Stomach (tissue), 19 donors: ENCODE measurements at places on chromosomes 6 and 20.
A peak's percentile ranks its signal among the peaks of the same experiment; 100 is the strongest.

DNA sequence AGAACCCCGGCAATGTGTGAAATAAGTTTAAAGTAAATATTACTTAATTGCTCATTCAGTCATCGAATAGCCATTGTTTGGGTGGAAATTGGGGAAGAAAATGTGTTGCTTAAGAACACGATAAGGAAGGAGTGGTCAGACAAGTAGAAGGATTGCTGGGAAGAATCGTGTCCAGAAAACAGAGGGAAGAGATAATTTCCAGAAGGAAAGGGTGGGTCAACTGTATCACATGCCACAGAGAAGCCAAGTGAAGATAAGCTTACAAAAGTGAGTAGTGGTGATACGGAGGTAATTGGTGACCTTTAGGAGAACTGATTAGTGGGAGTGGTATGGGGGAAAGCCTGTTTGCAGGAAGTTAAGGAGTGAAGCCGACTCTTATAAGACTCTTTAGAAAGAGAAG is 306.2 kb downstream of the SOX4 start:
- no peak for DNase-seq

DNA sequence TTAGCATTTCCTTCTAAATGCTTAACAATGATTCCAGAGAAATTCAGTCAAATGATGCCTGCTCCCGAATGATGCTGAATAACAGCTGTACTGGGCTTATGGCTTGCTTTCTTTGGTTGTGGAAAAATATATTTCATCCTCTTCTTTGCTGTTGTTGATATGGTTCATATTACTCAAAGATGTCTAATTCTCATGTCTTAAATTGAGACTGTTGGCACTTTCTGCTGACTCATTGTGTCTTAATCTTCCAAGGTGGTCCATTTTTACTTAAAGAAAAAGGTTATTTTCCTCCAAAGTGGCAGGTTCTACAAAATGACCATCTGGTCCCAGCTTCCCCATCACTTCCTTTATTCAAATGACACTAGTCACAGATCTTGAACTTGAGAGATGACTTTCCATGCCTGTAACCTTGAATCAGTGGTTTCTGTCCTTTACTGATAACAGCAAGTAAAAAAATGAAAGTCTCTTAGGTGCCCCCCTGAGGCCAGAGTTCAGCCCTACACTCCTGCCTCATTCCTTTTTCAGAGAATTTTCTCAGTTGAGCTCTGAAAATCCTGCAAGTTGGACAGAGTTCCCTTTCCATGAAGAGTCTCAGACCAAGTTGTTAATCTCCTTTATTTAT is 6.9 kb downstream of the SNAP25 start:
- no peak for DNase-seq

- no peak for DNase-seq
Observed at GRCh38 chr6:159324596-159324995, 155.4 kb downstream of the FNDC1 start.

GRCh38 chr6:50608421-50608820 is 104.9 kb upstream of the TFAP2D start:
- DNase-seq, result no peak

DNA sequence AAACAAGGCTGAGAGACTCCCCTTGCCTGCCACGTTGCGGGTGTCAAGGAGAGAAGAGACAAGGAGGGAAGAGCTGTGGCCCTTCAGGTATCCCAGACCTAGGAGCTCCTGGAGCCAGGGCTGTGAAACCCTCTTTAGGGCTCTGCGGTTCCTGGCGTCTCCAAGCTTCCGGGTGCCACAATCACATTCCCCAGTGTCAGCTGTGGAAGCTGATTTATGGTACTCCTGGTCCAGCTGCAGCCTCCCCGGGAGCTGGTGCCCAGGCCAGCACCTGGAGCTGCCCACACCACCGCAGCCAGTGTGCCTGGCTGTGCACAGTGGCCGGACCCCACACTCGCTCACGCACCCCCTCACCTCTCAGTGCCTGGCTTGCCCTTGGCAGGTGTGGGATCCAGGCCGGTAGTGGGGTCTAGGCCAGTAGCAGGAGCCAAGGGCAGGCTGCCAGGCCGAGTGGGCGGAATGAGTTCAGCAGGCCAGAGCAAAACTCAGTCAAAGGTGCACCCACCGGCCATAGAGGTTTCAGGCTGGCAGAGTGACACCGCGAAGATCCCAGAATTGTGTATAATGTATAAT is 58.9 kb upstream of the L3MBTL3 start:
- DNase-seq, result no peak

GRCh38 chr20:45373353-45374100 is 4.6 kb downstream of the TP53TG5 start:
- DNase-seq, result peak; percentile 92

DNA sequence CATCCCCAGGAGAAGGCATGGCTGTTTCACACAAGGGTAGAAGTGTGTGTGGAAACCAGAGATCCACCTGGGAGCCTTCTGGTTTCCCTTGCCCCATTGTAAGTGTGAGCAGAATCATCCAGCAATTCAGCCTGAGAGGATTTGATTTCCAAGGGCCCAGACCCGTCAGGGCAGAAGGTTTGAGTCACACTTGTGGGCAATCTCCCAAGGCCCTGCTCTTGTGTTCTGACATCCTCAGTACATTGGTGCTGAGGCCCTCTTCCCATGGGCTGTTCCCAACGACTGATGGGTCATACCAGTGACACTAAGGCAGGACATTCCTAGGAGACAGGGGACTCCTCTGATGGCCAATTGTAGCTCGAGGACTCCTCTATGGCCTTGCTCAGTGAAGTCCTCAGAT is 58.2 kb upstream of the POLR1H start:
- DNase-seq, result no peak

- peak; percentile 64 for DNase-seq
Observed at GRCh38 chr20:62358171-62359042, 8.7 kb downstream of the LAMA5 start.

- DNase-seq, result no peak
Observed at GRCh38 chr20:12723811-12724210, 285.0 kb upstream of the SPTLC3 start.

GRCh38 chr6:53728570-53729194 is 63.1 kb upstream of the KLHL31 start:
- DNase-seq, result peak; percentile 61

GRCh38 chr6:47132724-47133123 is 90.6 kb upstream of the ADGRF1 start:
- DNase-seq, result no peak

- DNase-seq, result peak; percentile 83
Observed at GRCh38 chr6:110053395-110054240, 75.5 kb downstream of the GPR6 start.

DNA sequence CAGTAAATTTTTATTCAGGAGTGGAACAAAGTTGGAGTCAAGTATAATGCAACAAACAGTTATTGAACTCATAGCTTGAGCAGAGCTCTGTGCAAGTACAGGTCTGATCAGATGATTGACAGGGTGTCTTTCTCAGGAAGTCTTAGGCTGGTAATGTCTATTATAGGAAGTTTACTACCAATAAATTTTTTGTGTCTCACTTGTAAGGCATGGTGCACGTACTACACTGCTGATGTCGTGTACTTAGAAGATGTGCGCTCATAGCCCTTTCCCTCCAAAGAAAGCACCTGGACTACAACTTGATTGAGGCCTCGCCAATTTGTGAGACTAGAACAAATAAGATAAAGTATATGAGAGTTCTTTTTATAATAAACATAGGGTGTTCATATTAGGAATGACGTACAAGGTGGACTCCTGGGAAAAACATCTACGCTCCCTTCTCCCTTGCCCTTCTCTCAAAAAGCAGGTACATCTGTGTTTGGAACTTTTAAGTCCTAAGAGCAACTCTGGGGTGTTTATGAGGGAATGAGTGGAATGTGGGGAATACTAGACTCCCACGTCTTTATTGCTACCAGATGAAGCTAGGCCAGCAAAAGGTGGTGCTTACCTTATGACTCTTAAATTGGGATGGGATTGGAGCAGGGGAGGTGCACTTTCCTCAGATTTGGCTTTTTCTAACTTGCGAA is 1.5 kb downstream of the NDUFAF5 start:
- DNase-seq, result no peak

DNA sequence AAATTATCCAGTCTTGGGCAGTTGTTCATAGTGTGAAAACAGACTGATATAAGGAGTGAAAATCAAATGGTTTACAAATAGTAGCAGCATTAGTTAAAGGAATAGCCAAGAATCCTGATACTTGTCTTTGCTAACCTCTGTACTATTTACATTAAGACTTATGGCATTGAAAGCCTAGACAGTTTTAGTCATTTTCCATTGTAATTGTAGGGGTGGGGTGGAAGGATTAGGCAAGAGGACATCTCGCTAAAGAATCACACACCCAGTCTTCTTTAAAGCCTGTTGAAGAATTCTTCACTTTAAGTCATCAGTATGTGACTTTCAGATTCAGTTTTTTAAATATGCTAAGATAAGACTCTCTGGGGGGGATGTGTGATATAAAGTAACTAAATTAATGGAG is 207.5 kb upstream of the PHACTR1 start:
- no peak for DNase-seq

DNA sequence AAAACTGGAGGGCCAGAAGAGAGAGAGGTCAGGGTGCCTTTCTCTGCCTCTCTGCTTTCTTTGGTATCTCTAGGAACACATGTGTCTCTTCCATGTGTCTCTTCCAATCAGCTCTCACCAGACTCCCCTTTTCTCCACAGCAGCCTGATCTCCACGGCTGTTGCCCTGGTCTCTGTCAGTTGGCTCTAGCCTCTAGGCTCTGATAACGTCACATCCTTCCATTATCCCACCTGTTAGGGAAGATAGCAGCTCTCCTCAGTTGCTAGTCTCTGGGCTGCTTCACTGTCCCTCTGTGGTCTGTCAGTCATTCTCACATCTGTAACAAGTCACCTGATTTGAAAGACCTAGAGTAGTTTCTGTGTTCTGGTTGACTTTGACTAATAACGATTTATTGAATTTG is 80.2 kb downstream of the PLCB4 start:
- DNase-seq, result no peak

DNA sequence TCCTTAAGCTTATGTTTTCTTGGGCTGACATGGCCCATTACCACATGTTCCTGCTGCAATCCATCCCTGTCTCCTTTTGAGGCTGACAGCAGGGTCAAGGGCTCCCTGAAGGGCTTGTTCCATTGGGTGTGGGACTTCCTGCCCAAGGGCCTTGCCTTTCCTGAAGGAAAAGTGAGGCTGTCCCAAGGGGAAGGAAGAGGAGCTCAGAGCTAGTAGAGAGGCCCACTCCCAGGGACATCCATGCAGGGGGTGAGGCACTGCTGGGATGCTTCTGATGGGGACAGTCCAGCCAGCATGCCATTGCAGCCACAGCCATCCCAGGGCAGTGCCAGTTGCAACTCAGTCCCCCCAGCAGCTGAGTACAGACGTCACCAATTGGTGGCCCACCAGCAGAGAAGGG is 138.4 kb upstream of the FOXA2 start:
- no peak for DNase-seq

DNA sequence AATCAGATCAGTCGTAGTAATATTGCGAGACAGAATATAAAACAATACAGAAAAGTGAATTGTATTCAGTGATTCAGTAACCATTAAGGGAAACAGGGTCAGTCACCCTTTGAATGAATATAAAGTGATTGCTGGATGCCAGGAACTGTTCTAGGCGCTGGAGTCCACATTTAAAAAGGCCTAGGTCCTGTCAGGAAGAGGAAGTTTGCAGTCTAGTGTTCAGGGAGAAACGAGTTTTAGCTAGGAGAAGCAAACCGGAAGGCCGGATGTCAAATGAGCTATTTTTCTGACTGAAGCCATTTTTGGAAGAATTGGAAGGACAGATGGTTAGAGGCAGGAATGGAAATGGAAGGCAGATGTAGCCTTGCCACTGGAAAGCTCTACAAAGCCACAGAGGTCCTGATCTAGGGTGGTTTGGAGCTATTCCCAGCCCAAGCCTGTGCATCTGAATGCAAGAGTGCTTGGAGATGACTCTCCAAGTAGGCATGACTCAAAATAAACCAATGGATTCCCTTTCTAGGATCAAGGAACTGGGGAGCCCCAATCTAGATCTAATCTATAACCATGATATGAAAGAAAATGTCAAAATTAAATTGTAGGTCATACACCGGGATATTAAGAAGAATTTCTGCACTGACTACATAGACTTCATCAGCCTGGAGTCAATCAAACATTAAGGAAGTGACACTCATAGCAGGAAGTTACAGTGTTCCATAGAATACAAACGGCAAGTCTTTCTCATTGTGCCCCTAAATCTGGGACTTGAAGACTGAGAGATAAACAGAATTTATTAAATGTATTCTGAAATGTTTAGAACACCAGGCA is 36.8 kb upstream of the CDKAL1 start:
- DNase-seq, result no peak

DNA sequence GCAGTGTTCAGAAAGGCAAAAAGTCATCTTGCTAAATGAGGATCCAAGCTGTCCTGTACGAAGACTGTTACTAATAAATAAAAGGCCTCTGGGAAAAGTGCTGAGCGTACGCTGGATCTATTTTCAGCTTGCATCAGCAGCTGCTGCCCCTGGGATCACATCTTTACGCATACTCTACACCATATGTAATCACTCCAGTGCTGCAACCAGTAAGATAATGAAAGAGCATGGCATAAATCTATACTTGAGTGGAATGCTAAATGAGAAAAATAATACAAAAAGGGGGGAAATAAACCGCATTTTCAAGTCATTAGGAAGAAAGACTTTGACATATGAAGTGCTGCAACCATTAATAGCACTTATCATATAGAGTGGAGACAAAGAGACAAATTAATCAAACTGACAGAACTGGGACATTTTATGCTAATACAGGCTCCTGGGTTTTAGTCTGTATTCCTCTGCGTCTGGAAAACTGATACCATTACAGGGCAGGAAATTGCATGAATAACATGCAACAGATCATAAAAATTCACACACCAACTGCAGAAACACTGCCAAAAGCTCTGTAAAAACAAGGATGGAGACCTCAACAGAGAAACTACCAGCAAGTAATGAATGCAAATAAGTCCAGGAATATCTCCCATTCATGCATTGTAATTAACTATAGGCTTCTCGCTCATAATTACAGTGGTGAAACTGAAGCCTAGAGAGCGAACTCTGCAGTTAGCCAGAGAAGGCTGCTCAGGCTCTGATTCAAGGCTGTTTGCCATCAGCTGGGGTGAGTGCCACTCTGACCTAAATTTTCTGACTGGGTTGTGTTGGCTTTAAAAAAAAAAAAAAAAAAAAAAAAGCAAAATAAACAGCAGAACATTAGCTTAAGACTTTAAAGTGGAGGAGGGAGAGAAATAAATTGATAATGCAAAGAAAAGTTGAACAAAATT is 83.8 kb downstream of the GJA10 start:
- peak; percentile 86 for DNase-seq

DNA sequence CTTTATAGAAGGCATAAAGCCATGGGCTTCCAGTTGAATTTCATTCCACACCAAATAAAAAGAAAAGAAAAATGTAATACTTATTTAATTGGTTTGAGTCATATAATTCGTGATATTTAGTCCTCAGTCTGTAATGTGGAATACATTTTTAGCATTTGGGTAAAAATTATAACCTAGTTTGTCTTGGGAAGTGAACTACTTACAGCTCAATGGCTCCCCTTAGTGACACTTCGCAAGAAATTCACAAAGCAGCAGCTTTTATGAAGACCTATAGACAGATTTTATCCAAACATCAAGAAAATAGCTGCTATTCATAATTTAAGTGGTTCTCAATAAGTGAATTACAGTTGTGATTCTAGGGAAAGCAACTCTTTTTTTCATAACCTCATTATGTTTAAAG is 72.1 kb downstream of the RSPO3 start:
- no peak for DNase-seq

GRCh38 chr6:133921249-133921859 is 31.7 kb upstream of the TBPL1 start:
- peak; percentile 90 for DNase-seq

- no peak for DNase-seq
Observed at GRCh38 chr6:96235927-96236326, 220.2 kb downstream of the FUT9 start.
